ENCODE measurements at places on chromosomes 2 and 18.
A peak's percentile ranks its signal among the peaks of the same experiment; 100 is the strongest.

DNA sequence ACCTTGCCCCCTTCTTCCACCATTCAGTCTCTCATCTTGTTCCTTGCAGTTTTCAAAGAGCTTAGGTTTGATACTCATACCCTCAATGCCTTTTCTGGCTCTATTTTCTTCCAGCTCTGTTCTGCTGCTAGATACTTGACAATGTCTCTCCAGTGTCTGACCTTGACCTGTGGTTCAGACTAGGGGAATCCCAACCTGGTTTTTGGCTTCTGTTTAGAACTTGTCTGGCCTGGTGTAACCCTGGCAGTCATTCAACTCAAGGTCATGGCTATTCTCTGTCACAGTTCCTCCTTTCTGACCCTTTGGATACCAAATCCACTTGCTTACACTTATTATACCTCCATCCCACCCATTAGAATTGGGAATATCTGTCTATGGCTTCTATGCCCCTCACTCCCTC, 31.8 kb upstream of the IMP4 start:
- DNase-seq: no peak

GRCh38 chr2:219388121-219388906, 602 bp upstream of the DNPEP start:
- DNase-seq: peak; percentile 99

DNA sequence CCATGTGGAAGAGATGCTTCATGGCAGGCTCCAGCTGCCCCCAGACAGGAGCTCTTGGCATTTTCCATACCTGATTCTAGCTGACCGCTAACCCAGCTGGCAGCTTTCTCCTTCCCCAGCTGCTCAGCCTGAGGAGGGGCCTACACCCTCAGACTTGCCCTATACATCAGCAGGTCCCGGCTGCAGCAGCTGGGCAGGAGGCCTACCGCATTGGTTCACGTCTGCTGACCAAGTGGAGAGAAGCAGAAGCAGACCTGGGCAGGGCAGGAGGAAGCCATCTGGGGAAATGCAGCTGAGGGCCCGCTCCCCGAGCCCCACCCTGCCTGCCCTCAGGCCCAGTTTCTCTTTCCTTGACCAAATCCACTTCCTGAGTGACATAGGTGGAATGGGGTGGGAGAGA, 50.7 kb downstream of the LBH start:
- no peak for DNase-seq

DNA sequence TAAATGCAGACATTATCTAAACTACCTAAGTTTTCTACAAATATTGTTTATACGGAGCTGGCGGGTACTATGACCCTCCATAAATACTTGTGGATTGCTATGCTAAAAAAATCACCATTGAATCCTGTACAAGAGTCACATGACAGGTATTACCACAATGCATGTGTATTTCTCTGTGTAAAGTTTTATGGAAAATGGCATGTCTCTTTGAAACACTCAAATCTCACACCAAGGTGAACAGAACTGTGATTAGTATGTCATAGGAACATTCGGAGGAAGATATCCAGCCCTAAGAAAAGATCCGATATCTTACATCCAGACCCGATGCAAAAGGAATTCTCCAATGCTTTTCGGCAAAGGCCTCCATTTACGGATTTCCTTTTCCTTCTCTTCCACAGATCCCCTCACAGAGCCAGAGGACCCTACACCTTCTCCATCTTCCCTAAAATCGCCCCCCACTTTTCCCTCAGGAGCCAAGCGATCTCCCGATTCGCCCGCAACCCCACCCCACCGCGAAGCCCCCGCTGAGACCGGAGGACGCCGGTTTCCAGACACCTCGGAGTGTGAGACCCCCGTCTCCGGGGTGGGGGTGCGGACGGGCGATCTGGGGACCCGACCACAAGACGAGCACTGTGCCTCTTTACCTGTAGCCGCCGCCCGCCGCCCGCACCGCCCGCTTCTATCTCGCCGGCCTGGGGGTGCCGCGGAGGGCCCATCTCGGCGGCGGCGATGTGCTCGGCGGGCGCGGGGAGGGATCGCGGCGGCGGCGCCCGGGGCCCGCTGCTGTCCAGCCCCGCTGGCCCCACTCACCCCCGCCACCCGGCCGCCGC, 1.2 kb downstream of the SAP130 start:
- no peak for DNase-seq

- no peak for DNase-seq
These were observed 342.6 kb downstream of the CTNNA2 start for GRCh38 chr2:79855264-79856006.

GRCh38 chr2:102004581-102004980, 12.8 kb downstream of the IL1R2 start:
- no peak for DNase-seq

DNA sequence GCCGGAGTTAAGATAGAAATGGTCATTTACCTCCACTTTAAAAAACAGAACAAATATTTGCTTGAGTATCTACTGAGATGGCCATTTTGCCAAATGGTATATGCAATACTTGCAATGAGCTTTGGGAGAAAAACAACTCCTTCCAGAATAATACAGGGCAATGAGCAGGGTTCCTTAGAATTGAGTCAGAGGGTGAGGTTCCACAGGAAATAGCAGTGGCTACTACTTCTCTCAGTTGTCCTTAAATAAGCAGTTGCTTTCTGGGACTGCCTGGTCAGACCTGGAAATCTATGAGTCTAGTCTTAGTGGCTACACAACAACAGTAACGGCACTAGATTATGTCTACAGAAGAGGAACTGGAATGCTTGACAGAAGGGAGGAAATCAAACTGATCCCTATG, 80.9 kb upstream of the CCDC85A start:
- no peak for DNase-seq

DNA sequence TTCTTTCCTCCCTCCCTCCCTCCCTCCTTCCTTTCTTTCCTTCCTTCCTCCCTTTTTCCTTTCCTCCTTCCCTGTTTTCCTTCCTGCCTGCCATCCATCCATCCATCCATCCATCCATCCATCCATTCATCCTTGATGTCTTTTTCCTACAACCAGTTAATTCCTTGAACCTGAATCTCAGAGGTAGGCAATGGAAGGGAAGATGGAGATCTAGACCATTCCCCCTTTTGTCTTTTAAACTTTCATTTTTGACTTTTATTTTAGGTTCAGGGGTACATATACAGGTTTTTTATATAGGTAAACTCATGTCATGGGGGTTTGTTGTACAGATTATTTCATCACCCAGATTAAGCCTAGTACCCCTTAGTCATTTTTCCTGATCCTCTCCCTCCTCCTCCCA, 97.4 kb downstream of the OSBPL6 start:
- no peak for DNase-seq

Data from activated gamma-delta T cell treated with Interleukin-2 at 50 U/mL for 16 hours (primary cell).